Upper lobe of right lung (tissue), 1 donor: ENCODE measurements at places on chromosomes 12 and 14. TPM values are rescaled to one million over a fixed set of nuclear protein-coding genes. Genes with fewer than 3 reads are reported as not detected.

DNA sequence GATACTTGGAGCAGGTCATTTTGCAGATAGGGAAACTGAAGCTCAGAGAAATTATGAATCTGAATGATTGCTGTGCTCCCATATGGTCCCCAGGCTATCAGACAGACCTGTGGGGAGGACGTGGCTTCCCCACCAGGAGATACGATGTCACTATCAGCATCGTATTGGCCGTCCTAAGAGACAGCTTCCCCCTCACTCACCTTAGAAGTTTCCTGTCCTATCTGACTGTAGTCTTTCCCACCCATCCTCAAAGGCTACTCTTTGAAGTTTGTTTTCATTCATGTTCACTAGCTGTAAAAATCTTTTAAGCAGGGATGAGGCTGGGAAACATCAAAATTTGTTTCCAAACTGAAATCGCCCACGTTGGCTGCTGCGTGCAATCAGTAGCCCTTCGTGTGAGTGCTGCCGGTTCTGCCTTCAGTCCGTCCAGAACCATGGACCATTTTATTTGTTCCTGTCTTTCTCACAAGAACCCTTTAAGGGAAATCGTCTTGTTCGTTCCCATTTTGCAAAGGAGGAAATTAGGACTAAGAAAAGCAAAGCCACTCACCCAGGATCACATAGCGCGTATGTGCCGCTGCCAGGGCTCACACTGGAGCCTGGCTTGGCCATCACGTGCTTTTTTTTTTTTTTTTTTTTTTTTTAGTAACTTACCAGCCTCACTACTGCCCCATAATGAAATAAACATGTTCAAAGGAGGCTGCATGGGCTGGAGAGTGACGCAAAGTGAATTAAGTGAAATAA is 1.0 kb upstream of the KDM2B start:
- no peak for DNase-seq
- no peaks in the 10 kb centered on the region for H3K27me3 ChIP-seq
- peak overlapping the region; percentile 71 for H3K4me3 ChIP-seq
- no peaks in the 10 kb centered on the region for H3K36me3 ChIP-seq
- peaks cover 45% of the 10 kb centered on the region for H3K4me1 ChIP-seq
- H3K27ac ChIP-seq, result peak overlapping the region; percentile 87

DNA sequence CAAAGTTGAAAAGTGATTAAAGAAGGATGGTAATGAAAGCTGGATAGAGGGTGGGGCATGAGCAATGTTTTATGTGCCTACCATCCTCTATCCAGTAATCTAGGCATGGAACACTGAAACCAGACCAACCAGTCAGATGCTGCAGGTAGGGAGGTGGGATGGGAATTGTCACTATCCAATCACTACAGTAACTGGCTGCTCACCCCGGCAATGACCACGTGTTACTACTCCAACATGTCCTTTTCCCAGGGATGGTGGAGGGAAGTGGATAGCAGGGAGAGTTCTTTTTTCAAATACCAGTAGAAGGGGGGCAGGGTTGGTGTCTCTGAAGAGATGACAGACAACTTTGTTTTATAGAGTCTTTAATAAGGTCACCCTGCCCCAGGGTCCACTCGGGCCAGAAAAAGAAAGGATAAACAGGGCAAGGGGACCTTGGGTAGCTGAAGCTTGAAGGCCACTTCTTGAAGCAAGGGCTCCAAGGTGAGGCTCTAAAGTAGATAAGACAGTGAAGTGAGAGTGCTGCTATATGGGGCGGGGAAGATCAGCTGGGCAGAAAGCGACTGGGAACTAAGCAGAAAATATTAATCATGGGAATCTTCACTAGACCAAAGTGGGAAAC is 14.7 kb upstream of the CDH24 start:
- peak overlapping the region; percentile 71 for H3K4me3 ChIP-seq
- H3K27me3 ChIP-seq, result no peaks in the 10 kb centered on the region
- H3K36me3 ChIP-seq, result peaks cover 72% of the 10 kb centered on the region
- no peak for DNase-seq
- H3K4me1 ChIP-seq, result peaks cover 35% of the 10 kb centered on the region

GRCh38 chr14:50622978-50623377 is 45.1 kb downstream of the SAV1 start:
- no peaks in the 10 kb centered on the region for H3K27me3 ChIP-seq
- H3K36me3 ChIP-seq, result peaks cover 6% of the 10 kb centered on the region
- H3K27ac ChIP-seq, result no peak overlapping the region
- no peak for DNase-seq
- H3K4me1 ChIP-seq, result no peaks in the 10 kb centered on the region
- no peak overlapping the region for H3K4me3 ChIP-seq

- no peak overlapping the region for H3K4me3 ChIP-seq
- no peaks in the 10 kb centered on the region for H3K4me1 ChIP-seq
- no peaks in the 10 kb centered on the region for H3K36me3 ChIP-seq
These were observed 6.1 kb downstream of the FRMD6 start for GRCh38 chr14:51657762-51658161.

DNA sequence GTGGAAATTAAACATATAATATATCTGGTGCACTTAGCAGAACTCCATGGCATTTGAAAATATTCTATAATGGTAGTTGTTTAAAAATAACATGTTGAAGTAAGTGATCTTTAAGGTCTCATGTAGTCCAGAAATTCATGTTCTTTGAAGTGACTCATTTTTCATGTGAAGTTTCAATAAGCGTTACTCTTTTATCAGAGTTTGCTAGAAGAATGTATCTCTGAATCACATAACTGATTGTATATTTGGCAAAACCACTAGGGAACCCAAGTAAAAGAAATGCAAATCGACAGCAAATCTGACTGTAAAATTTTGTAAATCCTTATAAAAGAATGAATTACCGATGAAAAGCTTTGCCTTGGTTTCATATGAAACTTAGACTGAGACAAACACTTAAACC is 463.3 kb downstream of the TMTC2 start:
- DNase-seq, result no peak
- H3K27me3 ChIP-seq, result no peaks in the 10 kb centered on the region
- H3K36me3 ChIP-seq, result no peaks in the 10 kb centered on the region
- H3K27ac ChIP-seq, result no peak overlapping the region
- no peak overlapping the region for H3K4me3 ChIP-seq

DNA sequence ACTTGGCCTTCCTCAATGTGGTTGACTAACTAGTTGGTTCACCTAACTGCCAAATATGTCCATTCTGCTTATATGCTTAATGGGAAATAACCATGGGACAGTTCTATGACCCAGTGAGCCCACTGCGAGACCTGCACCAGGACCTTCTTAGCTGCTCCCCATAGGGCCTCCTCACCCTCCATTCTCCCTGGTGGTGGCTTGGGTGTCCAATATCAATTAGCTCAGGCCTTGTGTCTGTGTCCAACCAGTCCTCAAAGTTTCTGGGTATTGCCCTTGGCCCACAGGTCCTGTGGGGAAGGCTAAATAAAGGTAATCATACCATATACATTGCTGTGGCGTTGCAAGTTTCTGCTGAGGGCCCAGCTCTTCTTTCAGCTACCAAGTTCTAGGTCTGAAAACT is 228.2 kb downstream of the PCNX1 start:
- H3K4me3 ChIP-seq, result no peak overlapping the region
- no peaks in the 10 kb centered on the region for H3K36me3 ChIP-seq
- no peak for DNase-seq
- H3K27me3 ChIP-seq, result no peaks in the 10 kb centered on the region

- no peaks in the 10 kb centered on the region for H3K27me3 ChIP-seq
- peaks cover 38% of the 10 kb centered on the region for H3K4me1 ChIP-seq
- H3K36me3 ChIP-seq, result peaks cover 46% of the 10 kb centered on the region
- no peak within 1 kb of the TSS for H3K27ac ChIP-seq
- H3K4me3 ChIP-seq, result no peak within 1 kb of the TSS
These were observed at the start of gene CIDEB for GRCh38 chr14:24307575-24308341. CIDEB (minus strand) TSS chr14:24307977; CDS start chr14:24307858, 119 bp downstream.

- H3K27me3 ChIP-seq, result no peaks in the 10 kb centered on the region
- no peak overlapping the region for H3K4me3 ChIP-seq
- peaks cover 25% of the 10 kb centered on the region for H3K4me1 ChIP-seq
- DNase-seq, result no peak
These were observed 2.3 kb downstream of the CINP start for GRCh38 chr14:102360388-102360787.

DNA sequence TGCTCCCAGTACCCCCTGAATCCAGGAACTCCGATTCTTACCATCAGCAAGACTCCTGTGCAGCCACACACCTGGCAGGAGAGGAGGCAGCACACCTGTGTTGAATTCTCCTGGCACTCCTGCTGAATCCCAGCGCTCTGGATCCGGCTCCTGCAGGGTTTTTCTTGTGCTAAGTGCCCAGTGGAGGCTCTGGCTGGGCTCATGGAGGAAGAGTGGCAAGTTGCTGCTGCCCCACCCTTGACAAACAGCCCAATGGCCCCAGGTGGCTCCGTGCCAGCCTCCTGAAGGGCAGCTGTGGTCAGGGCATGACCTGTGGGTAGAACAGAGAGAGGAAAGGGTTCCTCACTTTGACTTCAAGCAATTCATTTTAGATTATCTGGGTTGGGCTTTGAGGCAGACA is 20.0 kb downstream of the CRACR2A start:
- H3K27ac ChIP-seq, result no peak overlapping the region
- no peaks in the 10 kb centered on the region for H3K27me3 ChIP-seq
- peaks cover 10% of the 10 kb centered on the region for H3K4me1 ChIP-seq
- peak; percentile 74 for DNase-seq

DNA sequence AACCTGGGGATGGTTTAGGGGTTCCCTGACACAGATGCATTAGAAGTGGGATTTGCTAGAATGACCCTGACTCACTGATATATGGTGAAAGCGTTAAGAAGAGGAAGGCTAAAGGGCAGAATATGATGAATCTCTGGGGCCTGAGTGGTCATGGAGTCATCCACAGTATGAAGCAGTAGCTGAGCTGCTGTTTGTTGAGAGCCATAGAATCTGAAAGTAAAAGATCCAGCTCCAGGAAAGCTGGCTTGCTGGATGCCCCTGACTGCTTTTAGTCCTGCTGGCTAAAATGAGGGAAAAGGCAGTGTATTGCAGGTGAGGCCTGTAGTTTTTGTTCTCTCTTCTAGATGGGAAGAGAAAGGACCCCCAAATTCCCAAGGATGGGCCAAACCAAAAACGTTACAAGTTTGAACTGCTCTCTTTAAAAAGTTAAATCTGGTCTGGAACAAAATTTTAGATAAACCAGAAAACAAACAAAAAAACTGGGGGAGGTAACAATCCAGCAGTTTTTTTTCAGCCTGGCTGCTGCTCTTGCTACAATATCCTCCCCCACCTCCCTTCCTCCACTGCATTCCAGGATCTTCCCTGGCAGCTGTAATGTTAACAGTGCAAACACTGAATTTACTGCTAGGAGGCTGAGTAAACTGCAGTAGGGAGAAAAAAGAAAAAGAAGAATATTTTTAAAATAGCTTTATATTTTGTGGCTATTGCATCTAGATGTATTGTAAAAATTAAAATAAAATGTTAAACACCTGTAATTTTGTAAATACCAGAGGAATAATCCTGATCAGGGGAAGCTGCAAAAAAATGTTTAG is 16.5 kb downstream of the SEL1L start:
- H3K36me3 ChIP-seq, result peaks cover 29% of the 10 kb centered on the region
- H3K27me3 ChIP-seq, result no peaks in the 10 kb centered on the region
- peak overlapping the region; percentile 61 for H3K27ac ChIP-seq
- no peak for DNase-seq
- peaks cover 46% of the 10 kb centered on the region for H3K4me1 ChIP-seq

The NEUROD4 gene
- total RNA-seq, result not detected

The TSPAN19 gene
- total RNA-seq, result not detected

The SLC38A4 gene
- total RNA-seq, result 1.9 TPM

The STAC3 gene
- 6.0 TPM for total RNA-seq

The NPAS3 gene
- 1.2 TPM for total RNA-seq

The COCH gene
- 0.38 TPM for total RNA-seq

The RAB2B gene
- total RNA-seq, result 36.9 TPM

The CBLN3 gene
- 2.9 TPM for total RNA-seq
